ENCODE measurements at places on chromosomes 4 and X.

DNA sequence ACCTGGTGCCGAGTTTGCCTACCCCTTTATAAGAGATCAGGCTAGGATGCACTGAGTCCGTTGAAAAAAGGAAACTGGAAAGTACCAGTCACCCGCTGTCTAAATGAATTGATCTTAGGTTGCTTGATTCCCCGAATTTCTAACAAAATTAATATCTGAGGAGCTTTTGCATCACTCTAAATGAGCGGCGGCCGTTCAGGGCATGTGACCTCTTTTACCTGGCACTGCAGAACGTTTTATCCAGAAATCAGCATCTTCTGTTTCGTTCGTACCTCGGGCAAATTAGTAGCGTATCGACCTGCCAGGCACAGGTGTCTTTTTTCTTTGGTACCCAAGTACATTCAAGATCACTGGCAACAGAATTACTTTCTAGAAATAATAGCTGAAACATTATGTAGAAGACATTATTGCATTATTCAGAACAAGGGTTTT, 876 bp downstream of the KLHL2 start:
- no peak for DNase-seq

DNA sequence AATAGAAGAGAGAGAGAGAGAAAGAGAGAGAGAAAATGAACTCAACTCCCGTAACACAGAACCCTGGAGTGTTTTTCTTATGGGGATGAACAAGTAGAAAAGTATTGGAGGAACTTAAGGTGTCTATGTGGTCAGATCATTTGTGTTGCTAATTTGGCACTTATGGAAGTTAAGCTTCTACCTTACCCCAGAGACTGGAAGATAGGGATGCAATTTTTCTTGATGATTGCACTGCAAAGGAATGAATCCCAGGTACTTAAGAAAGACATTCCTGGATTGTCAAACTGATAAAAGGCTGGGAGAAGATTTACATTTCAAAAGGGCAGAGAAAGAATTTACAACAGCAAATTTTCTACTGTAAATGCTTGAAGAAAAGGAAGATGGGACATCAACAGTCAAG, 57.2 kb downstream of the MAP9 start:
- no peak for DNase-seq

DNA sequence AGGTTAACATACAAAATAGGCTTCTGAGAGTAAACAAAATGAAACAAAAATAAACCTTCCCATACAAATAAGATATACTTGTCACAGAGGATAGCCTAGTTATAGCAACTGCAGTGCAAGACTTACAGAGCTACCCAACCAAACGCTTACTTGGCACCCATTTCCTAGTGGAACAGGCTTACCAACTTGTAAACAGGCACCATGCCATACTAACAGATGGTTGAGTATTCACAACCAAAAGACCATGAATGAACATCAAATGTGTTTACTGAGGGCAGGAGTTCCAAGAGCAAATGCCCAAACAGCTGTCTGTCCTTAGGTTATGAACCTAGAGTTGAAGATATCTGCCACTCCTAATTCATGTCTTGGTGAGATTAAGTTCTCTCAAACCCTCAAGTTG, 2629.2 kb downstream of the PCDH7 start:
- DNase-seq = no peak

DNA sequence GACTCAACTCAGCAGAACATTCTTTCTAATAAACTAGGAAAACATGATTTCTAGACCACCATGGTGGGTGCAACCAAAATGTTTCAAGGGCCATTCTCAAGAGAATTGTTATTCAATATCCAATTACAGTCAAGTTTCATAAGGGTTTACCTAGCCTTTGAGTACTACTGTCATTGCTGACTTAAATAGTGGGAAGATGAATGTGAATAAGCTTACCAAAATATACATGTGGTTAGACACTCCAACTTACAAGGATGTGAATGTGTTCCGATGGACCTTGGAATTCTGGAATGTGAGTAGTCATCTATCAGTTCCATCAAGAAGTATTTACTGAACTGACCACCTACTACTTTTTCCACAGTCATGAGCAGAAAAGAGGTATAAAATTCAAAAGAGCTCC, 16.9 kb downstream of the SH3RF1 start:
- peak; percentile 100 for DNase-seq

DNA sequence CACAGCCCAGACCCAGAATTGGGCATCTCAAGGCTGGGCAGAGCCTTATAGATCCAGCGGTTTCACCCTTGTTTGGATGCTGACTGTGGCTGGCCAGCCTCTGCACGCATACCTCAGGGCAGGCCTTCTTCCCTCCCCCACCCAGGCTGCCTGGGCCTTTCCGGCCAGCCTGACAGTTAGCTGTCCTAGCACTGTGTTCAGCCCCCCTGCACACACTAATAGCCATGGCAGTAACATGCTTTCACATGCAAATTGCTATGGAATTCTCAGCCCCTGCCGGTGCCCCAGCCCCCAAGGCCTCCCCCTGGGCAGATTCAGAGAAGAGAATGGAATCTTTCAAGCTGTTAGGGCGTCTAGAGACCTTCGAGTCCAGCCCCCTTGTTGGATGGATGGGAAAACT, 17.7 kb downstream of the EFNB1 start:
- no peak for DNase-seq

GRCh38 chr4:6963139-6963611, 53.5 kb downstream of the TBC1D14 start:
- no peak for DNase-seq
